ENCODE measurements at places on chromosomes 1 and 21. TPM values are rescaled to one million over a fixed set of nuclear protein-coding genes. Genes with fewer than 3 reads are reported as not detected.

DNA sequence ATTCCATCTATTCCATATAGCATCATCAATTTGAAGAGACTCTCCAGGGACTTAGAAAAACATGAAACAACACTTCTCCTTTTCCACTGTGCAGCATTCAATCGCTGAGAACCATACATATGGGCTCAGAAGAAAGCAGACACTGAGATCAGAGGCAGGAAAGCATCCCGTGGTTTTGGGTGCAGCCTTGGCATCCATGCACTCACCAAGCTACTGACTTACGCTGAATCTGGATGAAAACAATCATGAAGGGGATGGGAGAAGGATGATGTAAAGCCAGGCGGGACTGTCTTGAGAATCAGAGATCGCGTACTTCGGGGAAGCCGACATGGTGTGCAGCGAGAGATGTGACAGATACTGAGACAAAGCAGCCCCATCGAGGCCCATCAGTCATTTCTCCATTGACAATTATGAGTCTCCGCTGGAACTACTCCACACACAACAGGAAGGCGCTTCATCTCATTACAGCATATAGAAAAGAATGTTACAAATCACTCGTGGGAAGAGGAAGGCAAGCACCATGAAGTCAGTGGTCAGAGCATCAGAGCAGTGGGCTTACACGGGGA lies 2.3 kb upstream of the TIAM1 start:
- peaks cover 45% of the 10 kb centered on the region for H3K4me1 ChIP-seq
- no peak overlapping the region for H3K27ac ChIP-seq
- peaks cover 23% of the 10 kb centered on the region for H3K27me3 ChIP-seq
- DNase-seq = no peak
- no peak overlapping the region for H3K4me3 ChIP-seq

GRCh38 chr1:219931033-219931432 lies 2.7 kb upstream of the SLC30A10 start:
- no peak for DNase-seq
- no peaks in the 10 kb centered on the region for H3K36me3 ChIP-seq
- no peak overlapping the region for H3K27ac ChIP-seq
- no peak overlapping the region for H3K4me3 ChIP-seq
- H3K4me1 ChIP-seq = peaks cover 5% of the 10 kb centered on the region
- peaks cover 42% of the 10 kb centered on the region for H3K27me3 ChIP-seq

DNA sequence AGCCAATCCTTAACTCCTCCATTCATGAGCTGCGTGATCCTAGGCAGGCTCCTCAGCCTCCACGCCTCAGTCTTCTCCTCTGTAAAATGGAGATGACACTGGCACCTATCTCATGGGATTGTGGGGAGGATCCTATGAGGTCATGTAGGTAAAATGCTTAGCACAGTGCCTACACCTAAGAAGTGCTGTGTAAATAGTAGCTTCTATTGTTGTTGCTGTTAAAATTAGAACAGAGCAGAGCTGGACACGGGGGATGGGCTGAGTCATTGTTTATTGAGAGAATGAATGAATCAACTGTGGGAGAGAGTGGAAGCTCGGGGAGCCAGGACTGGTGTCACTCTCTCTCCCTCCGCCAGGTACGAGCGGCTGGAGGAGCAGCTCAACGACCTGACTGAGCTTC lies 43.0 kb downstream of the TMCC2 start:
- DNase-seq = no peak
- no peak overlapping the region for H3K4me3 ChIP-seq
- H3K36me3 ChIP-seq = no peaks in the 10 kb centered on the region
- no peaks in the 10 kb centered on the region for H3K27me3 ChIP-seq
- peaks cover 32% of the 10 kb centered on the region for H3K4me1 ChIP-seq
- no peak overlapping the region for H3K27ac ChIP-seq

GRCh38 chr1:2455757-2456156 lies 20.3 kb upstream of the PLCH2 start:
- H3K27me3 ChIP-seq = no peaks in the 10 kb centered on the region
- H3K36me3 ChIP-seq = no peaks in the 10 kb centered on the region

DNA sequence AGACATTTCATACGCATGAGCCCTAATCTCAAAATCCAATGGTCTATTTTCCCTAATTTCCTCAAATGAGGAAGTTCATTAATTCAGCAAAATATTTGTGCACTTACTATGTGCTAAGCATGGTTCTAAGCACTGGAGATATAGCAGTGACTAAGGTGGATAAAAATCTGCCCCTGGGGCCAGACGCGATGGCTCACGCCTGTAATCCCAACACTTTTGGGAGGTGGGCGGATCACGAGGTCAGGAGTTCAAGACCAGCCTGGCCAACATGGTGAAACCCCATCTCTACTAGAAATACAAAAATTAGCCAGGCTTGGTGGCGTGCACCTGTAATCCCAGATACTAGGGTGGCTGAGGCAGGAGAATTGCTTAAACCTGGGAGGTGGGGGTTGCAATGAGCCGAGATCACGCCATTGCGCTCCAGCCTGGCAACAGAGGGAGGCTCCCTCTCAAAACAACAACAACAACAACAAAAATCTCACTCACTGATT lies 4.3 kb upstream of the MIIP start:
- H3K4me1 ChIP-seq = peaks cover 37% of the 10 kb centered on the region
- H3K27me3 ChIP-seq = no peaks in the 10 kb centered on the region
- DNase-seq = no peak
- H3K36me3 ChIP-seq = peaks cover 27% of the 10 kb centered on the region
- no peak overlapping the region for H3K27ac ChIP-seq

GRCh38 chr1:85575363-85575995 lies 5.1 kb upstream of the CCN1 start:
- H3K4me1 ChIP-seq = peaks cover 20% of the 10 kb centered on the region
- no peak overlapping the region for H3K4me3 ChIP-seq
- H3K27me3 ChIP-seq = peaks cover 78% of the 10 kb centered on the region
- DNase-seq = no peak
- no peaks in the 10 kb centered on the region for H3K36me3 ChIP-seq
- H3K27ac ChIP-seq = no peak overlapping the region

Gene ADCY10
- total RNA-seq = not detected

Gene OR2T35
- total RNA-seq = not detected

Gene C1orf105
- total RNA-seq = not detected

Gene JAM2
- 0.23 TPM for total RNA-seq

Gene SAMD11
- not detected for total RNA-seq
